ENCODE measurements at places on chromosomes 5 and 9. TPM values are rescaled to one million over a fixed set of nuclear protein-coding genes. Genes with fewer than 3 reads are reported as not detected.
A peak's percentile ranks its signal among the peaks of the same experiment; 100 is the strongest.

Gene COL15A1
- 0.13 TPM for total RNA-seq

DNA sequence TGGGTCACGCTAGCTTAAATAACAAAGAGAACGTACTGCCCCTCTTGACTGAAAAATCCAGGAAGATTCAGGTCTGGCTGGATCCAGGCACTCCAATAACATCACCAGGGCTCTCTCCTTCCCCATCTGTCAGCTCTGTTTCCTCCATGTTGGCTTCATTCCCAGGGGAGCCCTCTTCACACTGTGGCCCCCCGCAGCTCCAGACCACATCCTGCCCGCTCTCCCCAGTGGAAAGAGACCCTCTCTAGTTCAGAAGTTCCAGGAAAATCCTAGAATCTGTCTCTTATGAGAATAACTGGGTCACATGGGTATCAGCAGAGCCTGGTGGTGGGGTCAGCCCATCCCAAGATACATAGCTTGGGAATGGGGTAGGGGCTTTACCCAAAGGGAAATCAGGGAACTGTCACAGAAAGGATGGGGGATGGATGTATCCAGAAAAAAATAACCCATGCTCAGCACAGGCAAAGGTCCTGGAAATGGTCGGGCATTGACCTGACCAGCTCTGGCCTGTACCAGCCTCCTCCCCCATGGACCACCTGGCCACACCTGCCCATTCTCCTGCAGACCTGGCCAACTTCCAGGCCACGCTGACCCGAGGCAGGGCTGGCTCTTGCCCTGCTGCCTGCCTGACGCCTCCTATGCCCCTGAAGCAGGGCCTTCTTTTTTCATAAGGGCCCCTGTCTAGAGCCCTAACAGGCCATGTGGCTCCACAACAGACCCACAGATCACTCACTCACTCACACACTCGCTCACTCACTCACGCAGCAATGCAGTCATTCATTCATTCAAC, 65.9 kb downstream of the COL23A1 start:
- no peak for DNase-seq

- DNase-seq, result peak; percentile 25
Observed at GRCh38 chr5:55694152-55694830, 17.8 kb downstream of the SLC38A9 start.

DNA sequence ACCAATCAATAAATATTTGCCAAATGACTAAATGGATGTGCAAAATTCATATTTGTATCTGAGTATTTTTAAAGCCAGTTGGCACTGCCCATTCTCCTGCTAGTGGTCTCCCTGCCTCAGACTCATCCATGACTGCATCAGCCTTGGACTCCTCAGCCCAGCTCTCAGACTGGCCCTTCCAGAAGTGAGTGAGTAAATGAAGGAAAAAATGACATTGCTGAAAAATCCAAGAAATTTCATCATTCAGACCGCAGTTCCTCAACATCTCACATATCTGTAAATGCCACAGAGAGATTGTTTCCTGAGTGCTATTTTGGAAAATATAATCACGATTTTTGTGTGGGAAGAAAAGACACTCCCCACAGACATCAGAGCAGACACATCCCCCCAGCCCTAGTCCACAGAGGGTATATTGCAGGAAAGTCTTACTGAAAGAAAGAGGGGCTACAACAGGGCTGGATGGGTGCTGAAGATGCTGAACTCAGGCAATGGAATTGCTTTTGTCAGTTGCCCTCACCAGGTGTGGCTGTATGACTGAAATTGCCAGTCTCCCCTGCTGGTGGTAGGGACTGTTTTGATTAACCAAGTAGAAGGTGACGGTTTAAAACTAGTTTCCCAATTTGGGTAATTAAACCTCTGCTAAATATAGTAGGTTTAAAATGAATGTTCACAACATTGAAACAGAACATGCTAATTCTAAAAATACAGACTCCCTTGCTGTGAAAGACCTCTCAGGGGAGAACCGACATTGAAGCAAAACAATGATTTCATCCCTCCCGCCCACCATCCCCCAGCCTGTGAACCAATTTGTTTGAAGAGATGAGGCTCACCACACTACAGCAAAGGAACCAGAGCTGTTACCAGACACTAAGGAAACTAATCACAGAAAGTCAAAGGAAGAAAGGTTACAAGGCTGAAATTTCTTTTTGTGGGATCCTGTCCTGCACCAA, 158.8 kb downstream of the DEPDC1B start:
- no peak for DNase-seq

GRCh38 chr9:103355000-103355399, 359.9 kb downstream of the CYLC2 start:
- DNase-seq, result no peak

DNA sequence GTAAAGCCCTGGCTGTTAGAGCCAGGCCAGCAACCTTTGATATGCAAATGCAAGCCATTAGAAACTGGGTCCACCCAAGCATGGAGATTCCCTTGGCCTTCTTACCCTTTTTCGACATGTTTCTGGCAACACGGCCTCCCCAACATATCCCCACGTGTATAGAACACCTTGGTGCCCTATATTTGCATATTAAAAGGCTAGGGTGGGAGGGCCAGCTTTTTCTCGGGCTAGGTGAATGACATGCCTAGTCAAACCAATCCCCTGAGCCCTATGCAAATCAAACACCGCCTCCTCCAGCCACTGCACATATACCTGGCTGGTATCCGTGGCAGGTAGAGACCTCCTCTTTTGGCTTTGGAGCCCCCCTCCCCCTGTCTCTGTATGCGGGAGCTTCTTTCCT, 55.6 kb upstream of the ZFR start:
- no peak for DNase-seq

GRCh38 chr9:132447346-132447745, 37.3 kb downstream of the CFAP77 start:
- DNase-seq, result no peak

All from HT1080 (cell line).